Left lung (tissue), 14 donors: ENCODE measurements at places on chromosomes 6 and 20.

DNA sequence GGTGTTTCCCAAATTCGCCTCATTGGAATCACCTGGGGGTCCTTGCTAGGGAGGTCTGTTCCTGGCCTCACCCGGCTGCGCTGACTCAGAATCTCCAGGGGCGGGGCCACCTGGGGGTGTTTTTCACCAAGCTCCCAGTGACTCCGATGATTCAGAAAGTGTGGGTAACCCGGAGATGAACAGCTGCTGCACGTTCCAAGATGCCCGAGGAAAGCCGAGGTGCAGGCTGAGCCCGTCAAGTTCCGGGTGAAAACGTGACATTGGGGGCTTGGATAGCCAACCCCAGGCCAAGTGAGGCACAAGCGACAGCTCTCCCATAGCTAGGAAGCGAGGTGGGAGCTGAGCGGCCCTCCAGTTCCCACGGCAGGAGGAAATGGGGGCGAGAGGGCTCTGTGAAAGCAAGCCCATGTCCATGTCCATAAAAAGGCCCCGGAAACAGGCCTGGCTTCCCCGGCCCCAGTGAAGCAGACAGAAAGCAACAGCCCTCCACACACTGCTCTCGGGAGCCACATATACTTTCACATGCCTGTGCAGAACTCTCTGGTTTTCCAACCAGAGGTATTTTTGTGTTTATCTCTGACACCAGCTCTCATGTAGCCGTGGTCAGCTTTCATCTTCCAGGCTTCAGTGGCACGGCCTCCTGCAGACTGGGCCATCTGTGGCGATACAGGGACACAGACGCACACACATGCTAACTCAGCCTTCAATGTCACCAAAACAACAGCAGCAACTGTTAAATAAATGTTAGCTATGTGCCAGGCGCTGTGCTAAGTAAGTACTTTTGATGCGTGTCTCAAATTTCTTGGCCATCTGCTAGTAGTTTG, 90.7 kb upstream of the CCDC28A start:
- no peak for DNase-seq

DNA sequence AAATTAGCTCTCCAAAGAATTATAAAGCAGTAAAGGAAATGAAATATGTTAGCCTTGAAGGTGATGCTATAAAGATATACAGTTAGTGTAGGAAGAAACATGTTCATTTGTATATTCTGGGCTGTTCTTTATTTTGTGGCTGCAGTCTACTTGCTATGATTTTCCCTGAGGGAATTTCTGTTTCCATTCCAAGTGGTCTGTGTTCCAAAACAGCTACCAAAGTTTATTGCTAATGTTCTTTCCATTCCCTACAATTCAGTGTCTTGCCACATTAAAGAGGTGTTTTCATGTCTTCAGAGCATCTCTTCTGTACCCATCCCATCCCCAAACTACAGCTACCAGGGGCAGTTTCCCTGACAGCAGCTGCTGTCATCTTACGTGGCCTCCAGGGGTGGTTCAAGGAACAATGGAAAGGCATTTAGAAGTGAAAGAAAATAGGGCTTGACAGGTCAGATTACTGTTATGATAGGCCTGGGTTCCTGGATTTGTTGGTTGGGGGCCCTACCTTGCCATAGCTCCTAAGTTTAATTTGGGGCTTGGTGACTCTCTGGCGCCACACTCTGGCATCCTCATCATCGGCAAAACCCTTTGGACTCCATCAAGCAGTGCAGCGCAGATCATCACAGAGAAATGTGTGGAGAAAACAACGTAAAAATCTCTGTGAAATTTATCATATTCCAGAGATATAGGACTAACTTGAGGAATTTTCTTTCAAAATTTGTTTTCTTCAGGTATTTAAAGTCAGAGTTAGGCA, 33.8 kb upstream of the AIG1 start:
- DNase-seq = no peak

DNA sequence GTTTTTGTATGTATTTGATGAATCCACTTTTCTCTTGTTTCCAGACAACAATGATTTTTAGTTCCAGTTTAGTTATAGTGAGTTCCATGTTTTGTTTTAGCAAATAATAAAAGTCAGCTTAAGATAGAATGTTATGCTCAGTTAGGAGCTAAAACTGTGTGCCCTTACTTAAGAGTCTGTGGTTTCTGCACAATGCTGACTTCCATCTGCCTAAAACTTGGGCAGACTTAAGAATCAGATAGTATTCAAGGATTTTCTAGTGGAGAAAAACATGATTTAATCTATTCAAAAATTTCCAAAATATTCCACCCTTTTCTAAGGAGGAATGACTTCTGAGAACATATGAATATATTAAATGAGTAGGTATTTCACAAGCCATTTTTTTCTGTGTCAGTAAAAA, 32.8 kb downstream of the LAMA4 start:
- DNase-seq = no peak

- peak; percentile 41 for DNase-seq
Observed at GRCh38 chr20:7866285-7866684, 74.0 kb downstream of the HAO1 start.

DNA sequence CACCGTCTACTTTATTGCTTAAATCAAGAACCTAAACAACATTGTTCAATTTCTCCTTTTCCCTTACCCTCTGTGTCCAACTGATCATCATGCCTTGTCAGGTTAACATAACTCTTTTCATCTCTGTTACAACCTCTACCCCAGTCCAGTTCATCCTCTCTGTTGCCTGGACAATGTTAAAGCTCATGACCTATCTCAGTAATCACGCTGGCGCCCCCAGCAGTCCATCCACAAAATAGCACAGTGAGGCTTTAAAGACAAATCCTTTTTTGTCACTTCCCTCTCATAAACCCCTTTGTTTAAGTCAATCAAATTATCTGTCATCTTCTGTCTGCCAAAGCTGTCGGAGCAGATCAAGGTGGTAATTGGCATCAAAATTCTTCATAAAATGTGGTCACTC, 140.1 kb downstream of the QKI start:
- no peak for DNase-seq

DNA sequence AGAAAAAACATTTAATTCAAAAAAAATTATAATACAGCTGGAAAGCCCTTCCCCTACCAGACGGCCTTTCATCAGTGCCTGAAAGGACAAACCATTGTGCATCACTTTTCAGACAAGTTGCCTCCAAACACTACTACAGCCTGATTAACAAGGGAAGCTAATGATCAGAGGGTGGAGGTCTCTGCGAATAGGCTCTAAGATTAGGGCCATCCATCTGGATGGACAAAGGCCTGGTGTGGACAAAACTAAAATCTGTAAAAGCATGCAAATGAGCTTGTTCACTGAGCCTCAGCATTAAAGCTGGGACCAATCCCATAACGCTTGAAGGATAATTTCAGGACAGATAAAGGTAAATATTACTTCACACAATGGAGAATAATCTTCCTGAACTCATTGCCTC, 228.7 kb upstream of the PLN start:
- DNase-seq = no peak

GRCh38 chr6:19660123-19660910, 176.9 kb upstream of the ID4 start:
- DNase-seq = no peak

- DNase-seq = no peak
Observed at GRCh38 chr6:31710523-31711219, 4.0 kb downstream of the LY6G6F start.

DNA sequence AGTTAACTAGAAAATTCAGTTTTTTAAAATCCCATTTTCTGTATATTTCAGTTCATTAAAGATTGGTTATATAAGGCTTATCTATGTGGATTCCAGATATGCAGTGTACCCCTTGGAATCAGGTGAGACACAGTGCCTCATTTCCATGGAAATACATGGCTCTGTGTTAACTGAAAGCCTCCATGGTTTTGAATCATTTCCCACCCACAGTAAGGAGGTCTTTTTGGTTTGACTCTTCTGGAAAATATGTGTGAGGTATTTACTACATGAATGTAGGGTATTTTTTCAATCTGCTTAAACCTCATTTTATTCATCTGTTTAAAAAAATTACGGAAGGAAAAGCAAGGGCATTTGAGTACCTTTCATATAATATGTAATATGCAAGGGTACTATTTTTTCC, 25.5 kb downstream of the RNF144B start:
- no peak for DNase-seq

- DNase-seq = no peak
Observed at GRCh38 chr6:167577891-167578361, 248.8 kb upstream of the AFDN start.

- DNase-seq = no peak
Observed at GRCh38 chr20:17969278-17969883, 563 bp downstream of the MGME1 start.

GRCh38 chr6:100370265-100370664, 94.5 kb downstream of the SIM1 start:
- no peak for DNase-seq

GRCh38 chr20:44582311-44583025, at the start of gene PKIG:
Gene PKIG, plus strand, starts transcription at chr20:44582579. Its CDS starts 31,978 bp downstream, at chr20:44614557.
- peak; percentile 77 for DNase-seq

DNA sequence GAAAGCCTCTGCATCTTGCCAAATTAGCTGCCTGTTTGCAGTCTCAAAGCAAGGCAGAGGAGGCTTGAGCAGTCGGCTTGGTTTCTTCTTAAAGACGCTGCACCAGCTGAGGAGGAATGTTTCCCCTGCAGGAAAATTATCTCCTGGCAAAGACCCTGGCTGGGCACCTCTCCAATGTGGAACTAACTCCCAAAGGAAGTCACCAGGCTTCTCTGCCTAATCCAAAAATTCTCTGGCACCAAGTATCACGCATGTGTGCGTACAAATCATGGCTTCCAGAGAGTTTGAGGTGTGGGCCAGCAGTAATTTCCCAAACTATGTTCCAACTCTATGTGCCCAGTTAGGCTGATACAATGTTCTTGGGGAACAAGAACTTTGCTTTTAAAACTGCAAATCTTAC, 176.2 kb downstream of the KIF16B start:
- DNase-seq = peak; percentile 57

GRCh38 chr20:31838646-31839292, 6.6 kb downstream of the FOXS1 start:
- DNase-seq = no peak

DNA sequence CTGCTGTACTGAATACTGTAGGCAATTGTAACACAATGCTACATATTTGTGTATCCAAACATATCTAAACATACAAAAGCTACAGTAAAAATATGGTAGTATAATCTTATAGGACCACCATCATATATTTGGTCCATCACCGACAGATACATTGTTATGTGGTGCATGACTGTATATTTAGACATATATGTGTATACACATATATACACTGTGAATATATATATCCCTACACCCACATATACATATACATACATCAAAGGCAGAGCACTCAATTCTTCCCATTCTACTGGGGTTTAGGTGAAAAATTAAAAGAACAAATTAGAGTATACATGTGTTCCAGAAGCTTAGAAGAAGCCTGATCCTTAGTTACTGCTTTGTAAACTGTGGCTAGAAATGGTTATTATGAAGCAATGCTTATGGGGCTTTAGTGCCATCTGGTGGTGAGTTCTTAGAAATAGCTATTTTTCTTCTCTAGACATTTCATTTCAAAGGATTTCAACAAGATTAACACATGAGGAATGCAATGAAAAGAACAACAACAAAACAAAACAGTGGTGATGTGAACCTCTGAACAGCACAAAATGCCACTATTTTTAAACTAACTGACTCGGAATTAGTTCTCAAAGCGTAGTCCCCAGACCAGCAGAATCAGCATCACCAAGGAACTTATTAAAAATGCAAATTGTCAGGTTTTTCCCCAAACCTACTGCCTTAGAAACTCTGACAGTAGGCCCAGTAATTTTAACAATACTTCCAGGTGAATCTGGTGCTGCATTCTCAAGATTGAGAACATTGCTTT, 38.0 kb downstream of the PKHD1 start:
- DNase-seq = no peak
